PC-3 (cell line): ENCODE measurements at places on chromosomes 3 and 15.

GRCh38 chr15:60764408-60764963 is 285.5 kb upstream of the ICE2 start:
- DNase-seq: no peak

DNA sequence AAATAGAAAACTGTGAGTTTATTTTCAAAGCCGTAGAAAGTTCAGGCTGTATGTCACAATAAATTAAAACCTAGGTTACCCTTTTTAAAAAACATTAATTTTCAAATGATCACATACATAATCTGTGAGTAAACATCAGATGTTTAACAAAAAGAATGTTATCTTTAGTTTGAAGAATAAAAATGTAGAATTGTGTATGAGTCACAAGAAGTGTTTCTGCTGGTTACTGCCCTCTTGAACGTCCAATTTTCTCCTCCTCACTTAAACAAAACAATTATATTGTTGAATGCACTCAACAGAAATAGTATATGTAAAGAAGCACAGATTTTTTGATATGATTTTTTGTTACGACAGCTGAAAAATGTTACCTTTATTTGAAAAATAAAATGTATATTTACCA is 855.1 kb downstream of the ROBO1 start:
- DNase-seq: no peak

DNA sequence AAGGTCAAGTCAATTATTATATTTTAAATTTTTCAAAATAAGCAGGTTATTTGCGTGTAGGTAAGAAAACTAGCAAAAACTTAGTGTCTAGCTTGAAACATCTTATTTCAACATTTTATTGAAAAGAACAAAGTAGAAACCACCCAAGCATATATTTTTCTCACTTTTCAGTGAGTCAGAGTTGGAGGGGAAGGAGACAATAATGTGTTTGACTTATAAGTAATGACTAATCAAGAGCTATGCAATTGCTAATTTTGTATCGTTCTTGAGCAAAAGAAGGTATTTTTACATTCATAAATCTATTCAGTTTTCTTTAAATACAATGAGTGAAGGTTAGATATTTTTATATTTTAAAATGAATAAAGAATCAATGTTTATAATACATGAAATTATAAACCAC is 54.4 kb upstream of the P2RY1 start:
- DNase-seq: no peak

- DNase-seq: peak; percentile 84
These were observed at the start of gene ABI3BP for GRCh38 chr3:100993309-100993708. TSS of gene ABI3BP (minus strand) at chr3:100993421. CDS start at chr3:100993384, 37 bp downstream.

- no peak for DNase-seq
These were observed 23.5 kb downstream of the OCA2 start for GRCh38 chr15:28075573-28075972.

GRCh38 chr15:45287390-45287956 is 35.4 kb downstream of the SLC28A2 start:
- no peak for DNase-seq

DNA sequence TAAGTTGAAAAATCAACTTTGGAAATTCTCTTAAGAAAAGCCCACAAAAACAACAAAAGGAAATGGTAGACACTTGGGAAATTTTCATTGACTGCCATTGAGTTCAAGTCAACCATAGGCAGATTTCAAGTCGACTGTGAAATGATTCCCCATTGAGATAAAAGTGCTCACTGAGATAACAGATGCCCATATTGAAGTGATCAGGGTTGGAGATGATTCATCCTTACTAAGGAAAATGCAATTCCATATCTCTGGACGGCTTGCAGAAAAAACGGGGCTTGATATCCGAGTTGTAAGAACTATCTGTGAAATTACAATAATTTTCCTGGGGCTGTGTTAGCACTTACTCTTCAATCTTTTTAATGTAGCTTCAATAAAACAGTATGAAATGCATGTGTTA is 373.1 kb upstream of the THRB start:
- no peak for DNase-seq

GRCh38 chr3:106731230-106731629 is 646.0 kb upstream of the CCDC54 start:
- DNase-seq: no peak

DNA sequence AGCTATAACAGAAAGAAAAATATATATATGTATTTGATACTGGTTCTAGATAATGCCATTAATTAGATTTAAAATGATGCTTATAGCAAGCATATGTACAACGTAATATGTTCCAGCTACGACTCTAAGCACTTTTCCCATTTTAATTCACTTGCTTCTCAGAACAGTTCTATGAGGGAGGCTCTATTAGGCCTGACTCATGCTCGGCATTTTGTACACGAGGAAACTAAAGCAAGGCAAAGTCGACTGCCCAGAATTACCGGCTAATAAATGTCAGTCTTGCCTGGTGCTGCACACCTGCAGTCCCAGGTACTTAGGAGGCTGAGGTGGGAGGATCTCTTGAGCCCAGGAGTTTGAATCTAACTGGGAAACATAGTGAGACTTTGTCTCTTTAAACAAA is 106.0 kb downstream of the PTPRG start:
- no peak for DNase-seq

GRCh38 chr3:136197159-136197793 is 1.1 kb upstream of the MSL2 start:
- DNase-seq: no peak

DNA sequence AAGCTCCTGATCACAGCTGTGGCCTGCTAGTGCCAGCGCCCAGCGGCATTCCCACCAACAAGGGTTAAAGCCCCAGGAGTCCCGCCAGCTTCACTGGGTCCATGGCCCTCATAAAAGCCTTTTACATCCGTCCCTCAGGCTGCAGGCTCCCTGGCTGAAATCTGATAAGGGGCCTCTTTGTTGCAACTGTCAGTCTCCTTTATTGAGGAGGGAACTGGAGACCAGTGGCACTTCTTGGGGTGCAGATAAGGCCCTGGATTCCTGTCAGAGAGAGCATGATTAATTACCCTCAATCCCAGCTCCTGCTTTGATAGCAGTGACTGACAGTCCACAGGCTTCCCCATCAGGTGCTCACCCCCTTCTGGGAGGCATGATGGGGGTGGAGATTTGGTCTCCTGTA is 30.9 kb upstream of the CLK3 start:
- no peak for DNase-seq

GRCh38 chr3:121155028-121155427 is 247.0 kb downstream of the STXBP5L start:
- peak; percentile 14 for DNase-seq

DNA sequence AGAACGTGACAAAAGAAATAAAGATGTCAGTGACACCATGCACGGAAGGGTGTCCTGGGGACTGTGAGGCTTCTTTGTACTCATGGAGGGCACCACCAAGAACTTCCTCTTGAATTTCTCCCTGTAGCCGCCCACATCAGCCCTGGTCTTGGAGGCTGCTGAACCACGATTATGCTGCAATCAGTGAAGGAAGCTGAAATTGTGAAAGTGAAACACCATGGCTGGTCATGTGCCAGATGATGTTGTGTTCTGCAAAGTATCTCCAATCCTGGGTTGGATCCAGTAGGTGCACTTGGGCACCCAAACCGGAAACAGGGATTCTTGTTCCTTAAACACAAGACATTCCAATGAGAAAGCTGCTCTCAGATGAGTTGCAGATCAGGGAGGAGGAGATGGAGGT is 104.4 kb upstream of the GOLGA6L6 start:
- DNase-seq: no peak

DNA sequence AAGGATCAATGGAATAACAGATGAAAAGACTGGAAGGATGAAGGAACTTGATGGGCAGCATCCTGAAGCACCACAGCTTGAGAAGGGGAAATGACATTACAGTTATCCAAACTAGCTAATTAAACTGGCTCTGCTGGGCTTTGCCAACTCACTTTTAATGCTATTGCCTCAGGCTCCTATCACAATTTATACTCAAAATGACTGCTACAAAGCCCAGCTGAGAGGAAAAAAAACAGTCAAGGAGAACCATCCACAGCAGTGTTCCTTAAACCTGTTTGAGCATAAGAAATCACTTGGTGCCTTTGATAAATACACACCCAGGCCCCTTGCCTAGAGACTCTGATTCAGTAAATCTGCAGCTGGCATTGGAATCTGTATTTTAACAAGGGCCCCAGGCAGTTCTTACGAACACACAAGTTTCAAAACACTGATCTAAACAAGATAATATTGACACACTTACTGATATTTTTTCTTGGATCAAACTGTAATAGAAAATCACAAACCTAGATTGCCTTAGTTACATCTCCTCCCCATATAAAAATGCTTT is 85.8 kb downstream of the MB21D2 start:
- DNase-seq: peak; percentile 32

GRCh38 chr3:197580253-197580691 is 24.5 kb upstream of the BDH1 start:
- no peak for DNase-seq

GRCh38 chr3:71162221-71162620 is 421.3 kb downstream of the FOXP1 start:
- no peak for DNase-seq

- no peak for DNase-seq
These were observed 92.1 kb upstream of the PLAAT1 start for GRCh38 chr3:193148688-193149473.

DNA sequence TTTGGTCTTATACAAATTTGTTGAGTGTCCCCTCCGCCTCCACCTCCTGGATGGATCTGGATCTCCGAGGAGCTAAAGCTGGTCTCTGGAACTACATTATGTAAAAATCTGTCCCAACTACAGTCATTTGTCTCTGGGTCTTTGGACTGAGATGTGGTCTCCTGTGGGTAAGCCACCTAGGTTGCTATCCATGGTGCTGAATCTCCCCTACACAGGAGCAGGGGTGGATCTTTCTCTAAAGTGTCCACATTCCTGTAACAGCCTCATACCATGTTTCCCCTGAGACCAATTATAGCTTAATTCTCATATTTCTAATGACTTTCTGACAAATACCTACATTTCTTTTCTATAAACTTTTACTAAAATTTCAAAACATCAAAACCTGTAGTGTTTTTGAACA is 625.8 kb downstream of the TAFA4 start:
- DNase-seq: peak; percentile 3

DNA sequence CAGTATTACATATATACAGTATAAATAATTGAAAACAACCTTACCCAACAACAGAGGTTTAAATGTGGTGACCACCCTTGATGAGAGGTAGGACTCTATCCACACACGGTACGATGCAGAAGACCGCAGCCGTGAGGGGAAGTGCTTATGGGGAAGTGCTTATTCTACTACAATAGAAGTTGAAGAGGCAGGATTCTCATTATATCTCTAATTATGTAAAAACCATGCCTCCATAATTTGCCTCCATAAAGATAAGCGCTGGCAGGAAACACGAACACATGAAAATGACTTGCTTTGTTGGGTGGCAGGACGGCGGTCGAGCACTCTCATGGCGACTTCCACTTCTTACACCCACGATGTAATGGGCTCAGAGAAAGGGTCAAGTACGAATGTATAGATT is 7.2 kb upstream of the MUC13 start:
- DNase-seq: no peak

- DNase-seq: no peak
These were observed at the start of gene ADCY5 for GRCh38 chr3:123448536-123449101. TSS of gene ADCY5 (minus strand) at chr3:123449090. CDS start at chr3:123448545, 545 bp downstream.

DNA sequence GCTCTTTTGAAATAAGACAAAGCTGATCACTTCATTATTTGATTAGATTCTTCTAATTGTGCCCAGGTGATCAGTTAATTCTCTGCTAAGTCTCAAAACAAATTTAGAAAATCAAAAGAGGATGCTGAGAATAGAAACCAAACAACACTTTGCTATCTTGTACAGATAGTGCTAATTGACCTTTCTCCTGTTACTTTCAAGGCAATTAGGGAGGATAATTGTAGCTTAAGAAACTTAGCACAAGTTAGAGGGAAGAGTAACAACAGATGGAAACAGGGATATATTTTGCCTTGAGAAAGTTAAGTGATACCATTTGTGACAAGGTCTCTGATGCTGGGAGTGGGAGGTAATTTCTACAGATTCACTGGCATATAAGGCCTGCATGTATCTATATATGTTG is 344.8 kb upstream of the GRM7 start:
- no peak for DNase-seq

GRCh38 chr3:181912384-181912783 is 200.7 kb downstream of the SOX2 start:
- no peak for DNase-seq

GRCh38 chr15:94882071-94882712 is 650.8 kb downstream of the MCTP2 start:
- no peak for DNase-seq

GRCh38 chr3:128368626-128369025 is 98.1 kb downstream of the DNAJB8 start:
- no peak for DNase-seq

DNA sequence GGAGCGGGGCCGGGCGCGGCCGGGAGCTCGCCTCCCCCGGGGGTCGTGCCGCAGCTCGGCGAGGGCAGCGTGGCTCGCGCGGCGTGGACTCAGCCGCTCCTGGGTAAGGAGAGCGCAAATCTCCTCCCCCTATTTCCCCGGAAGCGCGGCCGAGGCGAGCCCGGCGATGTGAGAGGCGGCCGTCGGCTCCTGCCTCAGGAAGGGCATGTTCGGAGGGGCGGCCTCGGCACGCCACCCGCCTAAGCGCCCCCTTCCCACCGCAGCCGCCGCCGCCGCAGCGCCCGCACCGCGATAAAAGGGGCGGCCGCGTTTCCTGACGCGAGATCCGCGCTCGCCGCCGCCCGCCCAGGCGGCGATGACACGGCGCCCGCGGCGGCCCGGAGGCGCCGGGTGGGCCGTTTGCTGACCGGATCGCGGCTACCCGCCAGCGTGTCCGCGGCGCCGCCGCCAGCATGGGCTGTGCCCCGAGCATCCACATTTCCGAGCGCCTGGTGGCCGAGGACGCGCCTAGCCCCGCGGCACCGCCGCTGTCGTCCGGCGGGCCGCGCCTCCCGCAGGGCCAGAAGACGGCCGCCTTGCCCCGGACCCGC is at the start of gene PDE8A:
Gene PDE8A, plus strand, starts transcription at position 146 of the 590 bp plus-strand sequence. Its CDS starts 307 bp downstream, at position 453.
- DNase-seq: peak; percentile 40

DNA sequence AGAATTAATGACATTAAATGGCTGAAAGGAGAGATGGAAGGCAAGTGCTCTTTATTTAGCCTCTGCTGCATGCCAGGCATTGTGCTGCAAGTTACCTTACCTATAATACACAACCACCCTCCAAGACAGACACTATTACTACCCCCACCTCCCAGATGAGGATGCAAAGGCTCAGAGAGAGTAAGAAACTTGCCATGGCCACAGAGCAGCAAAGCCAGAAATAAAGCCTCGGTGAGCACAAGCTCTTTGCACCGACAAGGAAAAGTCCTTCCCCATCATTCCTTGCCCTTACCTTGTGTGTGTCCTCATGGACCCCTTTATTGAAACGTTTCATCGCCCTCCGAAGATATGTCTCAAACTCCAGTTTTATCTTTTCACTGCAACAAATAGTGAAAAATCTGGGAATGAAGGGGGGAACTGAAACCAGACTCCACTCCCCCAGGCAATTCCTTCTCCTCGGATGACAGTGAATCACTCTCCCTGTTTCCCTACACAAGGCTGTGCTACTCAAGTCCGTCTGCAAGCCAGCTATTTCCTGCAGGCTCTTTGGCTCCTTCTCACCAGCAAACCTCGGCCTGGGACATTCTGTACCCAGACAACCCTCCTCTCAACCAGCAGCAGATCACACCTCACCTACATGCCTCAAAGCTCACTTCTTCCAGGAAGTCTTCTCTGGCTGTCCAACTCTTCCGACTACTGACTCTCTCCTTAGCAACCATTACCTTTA is 11.4 kb downstream of the XPC start:
- DNase-seq: no peak
